Stimulated activated CD8-positive, alpha-beta memory T cell treated with anti-CD3 and anti-CD28 coated beads, Interleukin-4, amount 100 ng/mL, for 1 hour (primary cell): ENCODE measurements at places on chromosomes 2 and 18.

GRCh38 chr18:37742436-37742835, 176.8 kb upstream of the CELF4 start:
- no peak for DNase-seq

- no peak for DNase-seq
These were observed 63.2 kb downstream of the LONRF2 start for GRCh38 chr2:100259106-100259505.

DNA sequence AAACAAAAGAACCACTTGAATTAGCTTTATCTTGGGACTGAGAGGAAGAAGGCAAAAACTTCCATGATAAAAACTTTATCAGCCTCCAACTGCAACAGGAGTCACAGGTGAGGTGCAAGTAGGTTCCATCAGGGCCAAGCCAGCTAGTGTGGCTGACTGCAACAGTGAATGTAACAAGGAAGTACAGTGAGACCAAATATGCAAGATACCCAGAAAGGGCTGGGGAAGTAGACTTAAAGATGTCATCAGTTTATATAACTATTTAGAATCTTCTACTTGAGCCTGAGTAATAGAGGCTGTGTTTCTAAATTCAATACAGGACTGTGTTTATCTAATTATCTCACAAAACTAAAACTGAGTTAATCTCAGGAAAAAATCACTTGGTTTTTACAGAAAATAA, 14.8 kb downstream of the PLEKHM3 start:
- DNase-seq = no peak

- no peak for DNase-seq
These were observed 149.0 kb downstream of the LNPK start for GRCh38 chr2:175852879-175853615.

GRCh38 chr2:217802876-217803652, 199.7 kb downstream of the TNS1 start:
- no peak for DNase-seq

DNA sequence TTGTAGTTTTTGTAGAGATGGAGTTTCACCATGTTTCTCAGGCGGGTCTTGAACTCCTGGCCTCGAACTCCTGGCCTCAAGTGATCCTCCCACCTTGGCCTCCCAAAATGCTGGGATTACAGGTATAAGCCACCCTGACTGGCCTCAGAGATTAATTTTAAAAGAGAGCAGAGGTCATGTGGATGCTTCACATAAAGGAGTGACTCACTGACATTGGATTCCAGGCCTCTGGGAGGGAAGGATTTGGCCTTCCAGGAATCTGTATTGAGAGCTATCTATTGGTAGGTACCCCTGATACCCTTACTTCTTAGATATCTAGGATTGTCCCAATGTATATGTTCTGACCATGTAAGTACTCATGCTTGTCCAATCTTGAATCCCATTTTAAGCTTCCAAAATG, 138.4 kb downstream of the FAM161A start:
- DNase-seq = no peak

- no peak for DNase-seq
These were observed 165.3 kb downstream of the ATAD2B start for GRCh38 chr2:23761638-23762037.

GRCh38 chr2:42864641-42865280, 72.4 kb upstream of the HAAO start:
- DNase-seq = no peak

DNA sequence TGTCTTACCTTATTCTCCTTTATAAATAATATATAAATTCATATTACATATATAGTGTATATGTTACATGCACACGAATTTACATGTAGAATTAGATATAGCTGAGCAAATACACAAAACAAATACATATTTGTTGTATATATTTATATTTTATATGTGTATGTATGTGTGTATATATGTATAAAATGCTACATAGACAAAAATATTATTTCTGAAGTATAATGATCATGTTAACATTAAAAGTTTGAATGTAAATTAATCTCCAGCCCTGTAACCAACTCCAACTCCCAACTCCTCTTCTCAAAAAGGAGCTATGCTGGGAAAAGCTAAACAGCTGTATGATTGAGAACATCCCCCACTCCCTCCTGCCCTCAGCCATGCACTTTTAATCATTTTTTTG, 42.7 kb upstream of the RND3 start:
- no peak for DNase-seq

DNA sequence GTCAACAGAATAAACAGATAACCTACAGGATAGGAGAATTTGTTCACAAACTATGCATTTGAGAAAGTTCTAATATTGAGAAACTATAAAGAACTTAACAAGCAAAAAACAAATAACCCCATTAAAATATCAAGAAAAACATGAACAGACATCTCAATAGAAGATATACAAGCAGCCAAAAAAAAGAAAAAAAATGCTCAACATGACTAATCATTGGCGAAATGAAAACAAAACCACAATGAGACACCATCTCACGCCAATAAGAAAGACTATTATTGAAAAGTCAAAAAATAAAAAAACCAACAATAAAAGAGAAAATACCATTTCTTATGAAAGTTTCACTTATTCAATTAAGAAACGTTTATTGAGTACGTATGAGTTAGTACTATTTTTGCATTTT, 800.5 kb downstream of the CBLN2 start:
- DNase-seq = no peak

DNA sequence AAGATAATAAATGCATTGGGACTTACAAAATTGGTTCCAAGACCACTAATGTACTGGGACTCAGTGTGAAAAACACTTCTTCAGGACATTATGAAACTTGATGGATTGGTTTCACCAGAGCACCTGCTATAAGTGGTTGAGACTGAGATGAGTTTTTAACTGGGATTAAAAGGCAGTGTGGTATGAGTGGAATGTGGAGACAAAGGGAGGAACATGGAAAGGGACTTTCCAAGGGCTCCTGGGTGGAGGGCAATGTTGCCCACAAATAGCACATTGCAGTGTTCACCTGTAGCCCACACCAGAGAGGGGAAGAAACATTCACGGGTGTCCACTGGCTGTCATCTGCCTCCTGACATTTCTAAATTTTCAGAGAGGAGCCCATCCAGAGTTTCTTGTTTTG, 253.3 kb upstream of the TANK start:
- DNase-seq = no peak

GRCh38 chr2:127700527-127701192, 637 bp upstream of the SFT2D3 start:
- DNase-seq = no peak

DNA sequence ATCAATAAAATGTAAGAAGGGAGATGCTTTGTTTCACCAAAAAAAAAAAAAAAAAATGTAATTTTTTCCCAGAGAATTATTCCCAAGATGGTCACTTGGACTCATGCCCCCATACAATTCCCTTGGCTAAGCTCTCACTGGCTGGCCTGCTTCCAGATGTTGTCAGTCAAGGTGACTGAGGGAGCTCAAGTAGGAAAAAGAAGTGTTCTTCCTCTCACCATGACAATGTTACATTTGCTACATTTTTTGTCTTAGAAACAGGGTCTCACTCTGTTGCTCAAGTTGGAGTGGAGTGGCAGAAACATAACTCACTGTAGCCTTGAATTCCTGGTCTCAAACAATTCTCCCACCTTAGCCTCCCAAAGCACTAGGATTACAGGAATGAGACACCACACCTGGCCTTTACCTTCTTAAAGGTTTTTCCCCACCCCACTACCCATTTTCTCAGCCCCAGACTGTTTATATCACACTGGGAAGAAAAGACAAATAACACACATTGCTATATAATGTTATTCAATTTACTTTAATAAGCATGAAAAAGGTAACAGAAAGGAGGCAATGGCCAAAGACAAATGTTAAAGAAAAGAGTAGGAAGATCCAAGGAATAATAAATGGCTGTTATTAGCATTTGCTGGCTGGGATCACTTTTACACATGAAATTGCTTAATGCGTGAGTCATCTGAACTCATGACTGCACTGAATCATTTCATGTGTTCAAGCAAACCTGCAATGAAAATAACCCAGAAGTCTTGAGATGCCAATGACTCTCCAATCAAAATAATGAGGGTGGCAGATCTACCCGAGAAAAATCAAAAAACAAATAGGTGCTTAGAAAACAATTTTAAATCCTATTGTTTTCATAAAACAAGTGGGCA, 45.2 kb downstream of the ACVR1 start:
- DNase-seq = no peak

- DNase-seq = peak; percentile 34
These were observed 679 bp downstream of the PMAIP1 start for GRCh38 chr18:59900222-59901128.

- no peak for DNase-seq
These were observed 82.8 kb upstream of the REV1 start for GRCh38 chr2:99572373-99573164.

- DNase-seq = no peak
These were observed 32.6 kb downstream of the PMAIP1 start for GRCh38 chr18:59932401-59932800.

DNA sequence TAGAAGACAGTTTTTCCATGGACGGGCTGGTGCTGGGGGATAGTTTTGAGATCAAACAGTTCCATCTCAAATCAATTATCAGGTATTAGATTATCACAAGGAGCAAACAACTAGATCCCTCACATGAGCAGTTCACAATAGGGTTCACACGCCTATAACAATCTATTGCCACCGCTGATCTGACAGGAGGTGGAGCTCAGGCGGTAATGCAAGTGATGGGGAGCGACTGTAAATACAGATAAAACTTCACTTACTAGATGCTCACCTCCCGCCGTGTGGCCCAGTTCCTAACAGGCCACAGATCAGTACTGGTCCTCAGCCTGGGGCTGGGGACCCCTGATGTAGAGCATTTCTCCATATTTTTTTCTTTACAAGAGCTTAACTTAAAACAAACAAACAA, 203.6 kb downstream of the CDH7 start:
- DNase-seq = no peak

DNA sequence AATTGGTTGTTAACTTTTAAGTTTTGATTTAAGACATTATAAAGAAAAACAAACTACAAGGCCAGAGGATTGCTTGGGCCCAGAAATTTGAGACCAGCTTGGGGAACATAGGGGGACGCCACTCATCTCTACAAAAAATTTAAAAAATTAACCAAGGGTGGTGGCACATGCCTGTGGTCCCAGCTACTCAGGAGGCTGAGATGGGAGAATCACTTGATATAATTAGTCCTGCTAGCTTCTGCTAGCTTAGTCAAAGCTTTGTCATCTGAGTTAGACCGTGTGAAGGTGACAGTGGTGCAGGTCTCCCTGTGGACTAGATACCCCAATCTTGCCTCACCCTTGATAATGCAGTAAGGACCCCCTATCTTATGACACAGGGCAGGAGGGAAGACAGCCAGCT, 6.0 kb upstream of the ZNF396 start:
- no peak for DNase-seq

GRCh38 chr2:239781454-239781853, 243.7 kb downstream of the NDUFA10 start:
- no peak for DNase-seq

GRCh38 chr2:30883184-30883583, 75.9 kb upstream of the CAPN13 start:
- DNase-seq = no peak

GRCh38 chr18:9701609-9702349, 6.3 kb upstream of the RAB31 start:
- DNase-seq = no peak

DNA sequence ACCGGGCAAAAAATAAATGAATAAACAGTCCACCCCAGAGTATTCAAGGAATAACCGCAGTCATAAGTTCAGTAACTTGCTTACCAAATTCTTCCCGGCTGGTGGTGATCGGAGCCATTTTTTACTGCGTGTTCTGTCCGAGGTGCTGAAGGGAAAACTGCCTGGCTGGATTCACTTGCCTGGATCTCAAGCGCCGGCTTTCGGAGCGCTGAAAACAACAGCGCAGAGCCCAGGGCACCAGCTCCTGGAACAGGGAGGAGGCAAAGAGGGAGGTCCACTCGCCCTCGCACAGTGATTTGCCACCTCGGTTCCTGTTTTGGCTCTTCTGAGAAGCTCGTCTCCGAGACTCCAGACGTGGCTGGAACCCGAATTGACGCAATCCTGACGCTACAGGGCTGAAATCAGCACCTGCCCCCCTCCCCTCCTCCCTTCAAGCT, at the start of gene SYT4:
TSS of gene SYT4 (minus strand) at position 327 of the 437 bp plus-strand sequence. CDS start at position 118, 209 bp downstream.
- no peak for DNase-seq

DNA sequence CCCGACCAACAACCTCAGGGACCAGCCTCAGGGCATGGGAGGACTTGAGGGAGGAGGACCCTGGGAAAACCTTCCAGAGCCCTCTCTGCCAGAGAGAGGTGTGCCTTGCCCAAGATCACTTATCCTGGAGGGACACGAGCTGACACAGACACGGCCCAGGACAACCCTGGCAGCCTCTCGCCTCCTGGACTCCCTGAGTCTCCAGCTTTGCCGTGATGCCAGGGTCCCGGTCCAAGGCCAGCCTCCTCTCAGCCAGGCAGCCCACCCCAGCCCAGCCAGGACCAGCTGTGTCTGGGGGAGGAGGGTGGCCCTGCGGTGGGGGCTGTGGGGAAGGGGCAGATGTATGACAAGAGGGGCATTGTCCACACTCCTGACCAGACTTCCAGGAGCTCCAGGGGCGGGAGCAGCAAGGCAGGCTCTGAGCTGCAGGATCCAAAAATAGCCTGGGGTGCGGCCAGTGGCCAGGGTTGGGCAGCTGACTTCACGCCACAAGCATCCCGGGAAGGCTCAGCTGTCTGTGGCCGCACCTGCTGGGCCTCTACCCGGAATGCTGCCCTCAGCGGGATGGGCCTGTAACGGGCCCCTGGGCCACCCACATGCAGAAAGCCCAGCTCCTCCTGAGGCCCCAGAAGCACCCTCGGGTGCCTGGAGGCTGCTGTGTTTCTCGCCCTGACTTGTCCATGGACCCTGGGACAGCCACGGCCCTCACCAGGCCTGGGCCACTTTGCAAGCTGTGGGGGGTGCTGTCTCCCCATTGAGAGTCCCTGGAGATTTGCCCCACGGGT, 65.5 kb upstream of the GPC1 start:
- no peak for DNase-seq

DNA sequence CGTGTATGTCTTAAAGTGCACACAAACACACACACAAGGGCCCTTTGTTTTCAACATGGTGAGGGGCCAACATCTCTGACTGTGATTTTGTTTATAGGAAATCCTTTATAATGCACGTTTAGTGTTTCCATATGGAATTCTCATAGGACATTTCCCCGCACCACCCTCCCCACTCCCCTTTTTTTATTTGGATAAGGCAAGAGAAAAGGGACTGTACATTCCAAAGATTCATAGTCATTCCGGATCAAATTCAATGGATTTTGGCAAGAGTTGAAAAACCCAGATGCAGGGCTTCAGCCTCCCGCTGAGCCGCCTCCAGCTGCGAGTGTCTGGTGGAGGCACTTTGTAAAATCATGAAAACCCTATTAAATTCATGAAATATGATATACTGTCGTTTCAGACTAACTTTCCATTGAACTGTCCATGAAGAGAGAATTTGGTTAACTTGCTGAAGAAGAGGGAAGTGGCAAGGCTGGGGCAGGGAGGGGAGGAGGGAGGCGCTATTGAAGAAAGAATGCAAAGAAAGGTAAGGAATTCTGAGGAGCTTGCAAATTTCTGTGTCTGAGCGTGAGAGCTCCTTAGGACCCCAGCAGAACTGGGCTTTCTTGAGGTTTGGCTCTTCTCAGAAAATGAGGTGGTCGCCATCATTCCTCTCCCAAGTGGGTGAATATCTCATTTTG, 25.8 kb upstream of the SLC14A2 start:
- no peak for DNase-seq
